ENCODE measurements at places on chromosomes 1 and 21. TPM values are rescaled to one million over a fixed set of nuclear protein-coding genes. Genes with fewer than 3 reads are reported as not detected.

SEC16B gene
- total RNA-seq = 1.7 TPM

DYNLT5 gene
- 2.5 TPM for total RNA-seq

TMPRSS2 gene
- not detected for total RNA-seq

ZNF593OS gene
- not detected for total RNA-seq

ZNF683 gene
- total RNA-seq = not detected

SLC35F3 gene
- not detected for total RNA-seq

USP25 gene
- total RNA-seq = 34.1 TPM

FAM229A gene
- 1.1 TPM for total RNA-seq

C4BPB gene
- not detected for total RNA-seq

TDRD5 gene
- total RNA-seq = not detected

TACSTD2 gene
- 0.19 TPM for total RNA-seq

SLC35A3 gene
- total RNA-seq = 39.9 TPM

LBR gene
- total RNA-seq = 13.5 TPM

A3GALT2 gene
- total RNA-seq = not detected

SELE gene
- under 0.01 TPM for total RNA-seq

FAF1 gene
- total RNA-seq = 36.9 TPM
